ENCODE measurements at places on chromosomes 5 and 9.

DNA sequence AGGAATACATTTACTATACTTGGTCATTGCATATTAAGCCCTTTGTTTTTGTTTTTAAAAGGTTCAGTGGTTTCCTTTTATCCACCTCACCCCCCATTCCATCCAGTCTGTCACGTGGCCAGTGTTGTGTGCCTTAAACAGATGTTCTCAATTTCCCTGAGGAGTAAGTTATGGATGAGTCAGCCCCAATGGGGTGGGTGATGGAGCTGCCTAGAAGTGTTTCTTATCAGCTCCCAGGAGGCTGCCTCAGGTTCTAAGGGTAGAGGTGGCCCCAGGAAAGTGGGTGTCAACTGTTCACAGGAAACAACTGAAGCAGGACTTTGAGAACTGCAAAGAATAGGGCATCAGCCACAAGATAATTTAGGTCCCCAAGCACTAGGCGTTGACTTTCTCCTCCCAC is 41.1 kb downstream of the ACTBL2 start:
- DNase-seq: peak; percentile 90

DNA sequence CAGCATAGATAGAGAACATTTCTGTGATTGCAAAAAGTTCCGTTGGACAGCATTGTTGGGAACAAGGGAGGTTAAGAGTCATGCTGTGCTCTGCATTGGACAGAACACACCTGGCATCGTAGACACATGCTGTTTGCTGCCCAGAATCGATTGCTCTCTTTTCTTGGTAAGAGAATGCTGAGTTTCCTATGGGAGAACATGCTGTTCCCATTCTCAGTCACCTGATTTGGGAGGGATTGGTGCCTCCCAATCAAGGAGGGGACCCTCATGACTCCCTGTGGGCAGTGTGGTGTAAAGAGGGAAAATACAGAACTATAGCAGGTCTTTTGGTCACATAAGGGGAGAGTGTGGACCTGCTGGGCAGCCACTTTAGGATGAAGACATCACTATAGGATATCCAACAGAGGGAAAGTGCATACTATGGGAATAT is 555.4 kb upstream of the CLINT1 start:
- no peak for DNase-seq

GRCh38 chr5:5372511-5372910 is 50.0 kb upstream of the ICE1 start:
- DNase-seq: no peak

DNA sequence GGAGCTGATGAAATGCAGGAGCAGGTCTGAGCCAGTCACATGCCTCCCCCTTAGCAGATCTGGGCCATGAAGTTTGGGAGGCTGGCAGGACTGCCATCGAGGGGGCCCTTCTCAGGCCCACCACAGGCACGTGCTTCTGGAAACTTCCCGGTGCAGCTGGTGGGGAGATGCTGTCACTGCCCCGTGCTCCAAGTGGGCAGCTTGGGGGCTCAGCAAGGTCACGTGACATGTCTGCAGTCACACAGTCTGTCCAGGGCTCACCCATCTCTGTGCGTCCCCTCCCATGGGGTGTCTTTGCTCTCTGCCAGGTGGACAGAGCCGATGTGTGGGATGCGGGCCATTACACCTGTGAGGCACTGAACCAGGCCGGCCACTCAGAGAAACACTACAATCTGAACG is 79.4 kb upstream of the ASS1 start:
- no peak for DNase-seq
